ENCODE measurements at places on chromosomes 3 and 15.
A peak's percentile ranks its signal among the peaks of the same experiment; 100 is the strongest.

DNA sequence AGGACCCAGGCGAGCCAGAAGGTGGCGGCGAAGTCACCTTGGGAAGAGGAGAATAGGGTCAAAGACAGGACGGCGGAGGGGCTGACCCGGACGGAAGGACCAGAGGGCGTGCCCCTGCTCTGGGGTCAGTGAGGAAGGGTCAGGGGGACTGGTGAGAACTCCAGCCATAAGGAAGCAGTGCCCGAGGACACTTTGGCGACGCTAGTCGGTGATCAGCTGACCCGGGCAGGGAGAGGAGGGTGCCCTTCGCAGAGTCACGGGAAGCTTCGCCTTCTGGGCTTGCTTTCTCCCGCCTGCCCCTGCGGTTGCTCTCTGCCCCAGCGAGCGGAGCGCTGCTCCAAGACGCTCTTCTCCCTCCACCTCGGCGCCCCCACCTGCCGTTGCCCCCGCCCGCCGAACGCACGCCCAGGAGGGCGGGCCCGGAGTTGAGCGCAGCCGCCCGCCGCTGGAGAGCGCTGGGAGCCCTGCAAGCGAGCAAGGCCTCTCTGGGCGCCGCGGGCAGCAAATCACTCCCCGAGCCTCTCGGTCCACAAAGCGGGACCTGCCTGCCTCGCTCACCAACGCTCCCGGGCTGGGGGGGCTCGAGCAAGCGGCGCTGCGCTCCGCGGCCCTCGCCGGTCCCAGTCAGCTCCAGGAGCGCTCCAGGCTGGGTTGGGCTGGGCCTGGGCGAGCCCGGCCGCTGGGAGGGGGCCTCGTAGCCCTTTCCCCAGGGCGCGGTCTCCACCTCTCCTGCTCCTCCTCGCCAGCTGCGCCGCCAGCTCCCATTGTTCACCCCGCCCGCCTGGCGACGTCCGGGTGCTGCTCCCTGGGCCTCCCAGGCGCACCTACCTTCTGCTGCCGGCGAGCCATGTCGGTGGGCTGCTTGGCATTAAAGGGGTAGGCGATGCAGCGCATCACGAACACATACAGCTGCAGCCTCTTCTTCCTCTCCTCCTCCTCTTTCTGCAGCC lies 1.2 kb downstream of the CADPS start:
- peak; percentile 22 for DNase-seq

- DNase-seq = no peak
Measured at GRCh38 chr15:70308011-70308734, 210.5 kb upstream of the TLE3 start.

GRCh38 chr3:64496786-64497490 lies 190.9 kb downstream of the ADAMTS9 start:
- no peak for DNase-seq

DNA sequence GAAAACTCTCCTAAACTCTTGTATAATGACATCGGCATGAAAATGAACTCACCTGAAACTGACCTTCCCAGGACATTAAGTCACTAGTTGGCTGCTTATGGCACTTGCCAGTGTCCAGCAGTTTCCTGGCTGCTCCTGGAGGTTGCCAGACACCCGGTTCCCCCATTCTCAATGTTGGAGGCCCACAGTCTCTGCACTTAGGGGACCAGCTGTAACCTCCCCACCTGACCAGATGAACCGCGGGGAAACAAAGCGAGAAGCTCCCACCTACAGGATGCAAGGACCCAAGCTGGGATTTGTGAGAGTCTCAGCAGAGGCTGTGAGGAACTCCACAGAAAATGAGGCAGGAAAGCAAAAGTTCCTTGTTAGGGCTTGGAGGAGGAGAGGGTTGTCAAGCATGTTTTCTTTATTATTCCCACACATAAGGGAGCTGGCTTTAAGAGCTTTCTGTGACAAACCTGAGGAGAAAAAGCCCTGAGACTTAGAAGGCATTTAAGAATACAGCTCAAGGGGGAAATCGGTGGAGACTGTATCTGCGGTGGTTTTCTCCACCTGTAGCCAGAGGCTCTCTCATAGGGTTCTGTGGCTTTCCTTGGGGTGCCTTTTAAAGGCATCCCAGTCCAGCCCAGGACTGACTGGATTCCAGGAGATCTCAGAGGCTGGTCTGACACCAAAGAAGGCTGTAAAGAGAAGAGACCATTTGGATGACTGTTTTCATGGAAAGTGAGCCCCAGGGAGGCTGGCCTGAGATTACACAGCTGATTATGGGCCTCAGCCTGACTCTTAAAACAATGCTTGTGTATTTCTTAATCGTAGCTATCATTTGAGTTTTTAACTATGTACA lies 4.6 kb downstream of the TPM1 start:
- no peak for DNase-seq

DNA sequence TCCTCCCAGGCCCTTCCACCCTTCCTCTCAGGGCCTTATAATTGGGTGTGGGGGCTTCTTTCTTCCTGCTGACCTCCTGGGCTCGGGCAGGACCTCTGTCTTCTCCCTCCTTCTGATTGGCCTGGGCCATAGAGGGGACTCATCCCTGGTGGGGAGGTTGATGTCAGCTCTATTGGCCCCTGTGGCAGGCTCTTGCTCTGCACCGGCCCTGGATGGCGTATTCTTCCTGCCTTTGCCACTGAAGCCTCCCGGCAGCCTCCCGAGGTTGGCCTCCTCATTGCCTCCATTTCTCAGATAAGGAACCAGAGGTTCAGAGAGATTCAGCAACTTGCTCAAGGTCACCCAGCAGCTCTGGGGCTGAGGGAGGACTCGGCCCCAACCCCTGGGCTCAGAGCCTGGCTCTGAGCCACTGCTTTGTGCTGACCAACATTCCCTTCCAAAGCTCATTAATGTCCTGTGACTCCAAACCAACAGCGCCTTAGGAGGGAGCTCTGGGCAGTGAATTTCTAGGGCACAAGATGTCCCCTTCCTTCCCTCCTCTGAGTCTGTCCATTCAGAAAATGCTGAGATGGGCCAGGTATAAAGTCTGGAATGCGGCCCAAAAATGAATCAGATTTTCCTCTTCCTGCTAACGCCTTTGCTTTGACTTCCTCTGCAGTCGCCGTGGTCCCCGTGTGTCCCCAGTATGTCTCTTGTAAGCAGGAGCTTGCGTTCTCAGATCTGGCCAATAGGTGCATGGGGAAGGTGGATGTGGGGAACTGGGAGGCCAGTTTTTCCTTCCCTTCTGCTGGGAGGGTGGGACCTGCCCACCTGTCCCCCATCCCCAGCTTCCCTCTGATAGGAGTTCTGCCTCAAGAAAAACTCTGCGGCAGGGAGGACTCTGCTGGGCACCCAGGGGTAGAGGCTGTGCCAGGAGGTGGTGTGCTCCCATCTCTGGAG lies 74.2 kb downstream of the HMCES start:
- DNase-seq = no peak

- no peak for DNase-seq
Measured at GRCh38 chr3:195059006-195059350, 212.0 kb downstream of the XXYLT1 start.

GRCh38 chr15:77395013-77395774 lies 24.7 kb downstream of the PEAK1 start:
- DNase-seq = no peak

DNA sequence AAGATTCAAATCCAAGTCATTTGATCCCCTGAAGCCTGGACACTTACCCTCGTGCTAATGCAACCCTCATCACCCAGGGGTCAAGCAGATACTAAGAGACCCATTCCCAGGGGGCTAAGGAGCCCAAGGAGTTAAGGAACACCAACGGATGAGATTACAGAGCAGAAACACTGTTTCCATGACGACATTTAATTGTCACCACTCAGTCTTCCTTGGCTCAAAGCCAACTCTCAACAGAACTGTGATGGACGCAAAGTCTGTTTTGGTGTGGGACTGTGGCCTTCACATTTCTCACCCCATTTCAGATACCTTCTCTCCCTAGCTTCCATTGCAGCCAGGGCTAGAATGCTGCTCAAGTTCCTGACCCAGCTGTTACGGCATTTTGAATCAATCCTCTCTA lies 383.5 kb upstream of the WNT5A start:
- DNase-seq = no peak

- no peak for DNase-seq
Measured at GRCh38 chr3:194212161-194212844, 76.4 kb downstream of the HES1 start.

DNA sequence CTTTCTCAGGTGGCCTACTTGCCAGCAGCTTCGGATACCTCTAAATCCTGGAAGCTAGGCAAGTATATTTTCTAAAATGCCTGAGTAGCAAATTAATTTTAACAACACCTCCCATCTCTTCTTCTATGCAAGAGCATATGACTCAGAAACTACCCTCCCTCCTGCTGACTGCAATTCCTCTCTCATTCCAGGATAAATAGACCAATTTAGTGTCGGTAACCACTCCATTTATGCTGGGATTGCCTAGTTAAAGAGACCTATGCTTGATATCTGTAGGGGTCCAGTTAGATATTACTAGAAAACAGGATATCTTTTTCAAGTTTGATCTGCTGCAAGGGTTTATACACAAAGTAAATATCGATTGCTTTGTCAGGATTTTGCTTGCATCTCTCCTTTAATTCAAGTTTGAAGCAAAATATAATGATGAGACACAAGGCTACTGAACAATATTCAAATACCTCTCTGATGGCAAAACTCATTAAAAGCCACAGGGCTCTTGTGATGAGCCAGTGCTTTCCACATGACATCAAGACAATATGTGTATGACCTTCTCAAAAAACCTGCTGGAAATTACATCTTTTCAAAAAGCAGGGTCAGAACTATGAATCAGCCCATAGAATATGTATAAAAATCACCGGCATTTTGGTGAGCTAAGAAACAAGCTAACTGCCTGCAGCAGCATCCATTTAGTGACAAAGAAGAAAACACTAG lies 491.6 kb upstream of the NECTIN3 start:
- DNase-seq = no peak

DNA sequence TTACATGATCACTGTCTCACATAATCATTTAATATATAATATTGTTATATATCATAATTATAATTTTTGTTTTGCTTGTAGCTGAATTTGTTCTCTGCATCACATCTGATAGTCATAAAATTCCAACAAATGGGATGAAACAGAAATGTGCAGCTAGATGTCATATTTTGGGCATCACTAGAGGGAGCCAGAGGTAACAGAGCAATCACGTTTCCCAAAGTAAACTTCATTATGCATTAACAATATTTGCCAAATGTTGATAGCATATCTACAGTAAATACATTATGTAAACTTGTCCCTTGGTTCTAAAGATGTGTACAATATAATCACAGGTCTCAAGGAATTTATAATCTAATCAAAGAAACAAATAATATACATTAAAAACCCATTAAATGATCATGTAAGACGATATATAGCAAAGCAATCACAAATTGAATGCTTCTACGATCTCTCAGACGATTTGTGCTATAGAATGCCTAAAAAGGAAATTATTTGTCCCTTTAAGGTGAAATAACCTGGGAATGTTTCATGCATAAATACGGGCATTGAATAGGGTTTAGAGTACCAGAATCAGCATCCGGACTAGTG lies 234.2 kb upstream of the MCTP2 start:
- no peak for DNase-seq

DNA sequence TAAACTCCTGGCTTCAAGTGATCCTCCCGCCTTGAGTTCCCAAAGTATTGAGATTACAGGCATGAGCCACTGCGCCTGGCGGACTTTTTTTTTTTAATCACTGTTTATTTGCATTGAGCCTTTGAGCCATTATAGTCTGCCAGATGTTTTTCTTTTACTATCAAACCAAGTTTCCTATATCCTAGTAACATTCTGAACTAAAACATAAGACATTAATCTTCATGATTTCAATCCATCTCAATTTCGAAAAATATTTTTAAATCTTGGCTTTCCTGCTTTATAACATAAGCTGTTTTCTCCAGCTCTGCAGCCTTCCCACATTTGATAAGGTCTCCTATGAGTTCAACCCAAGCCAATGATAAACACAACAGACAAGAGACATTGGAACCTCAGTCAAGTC lies 75.4 kb downstream of the UMPS start:
- no peak for DNase-seq

DNA sequence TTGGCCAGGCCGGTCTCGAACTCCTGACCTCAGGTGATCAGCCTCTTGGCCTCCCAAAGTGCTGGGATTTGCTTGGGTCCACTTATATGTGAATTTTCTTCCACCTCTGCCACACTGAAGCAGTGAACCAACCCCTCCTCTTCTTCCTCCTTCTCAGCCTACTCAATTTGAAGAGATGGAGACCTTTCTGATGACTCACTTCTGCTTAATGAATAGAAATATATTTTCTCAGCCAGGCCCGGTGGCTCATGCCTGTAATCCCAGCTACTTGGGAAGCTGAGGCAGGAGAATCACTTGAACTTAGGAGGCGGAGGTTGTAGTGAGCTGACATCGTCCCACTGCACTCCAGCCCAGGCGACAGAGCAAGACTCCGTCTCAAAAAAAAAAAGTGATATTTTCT lies 46.8 kb upstream of the GATM start:
- no peak for DNase-seq

DNA sequence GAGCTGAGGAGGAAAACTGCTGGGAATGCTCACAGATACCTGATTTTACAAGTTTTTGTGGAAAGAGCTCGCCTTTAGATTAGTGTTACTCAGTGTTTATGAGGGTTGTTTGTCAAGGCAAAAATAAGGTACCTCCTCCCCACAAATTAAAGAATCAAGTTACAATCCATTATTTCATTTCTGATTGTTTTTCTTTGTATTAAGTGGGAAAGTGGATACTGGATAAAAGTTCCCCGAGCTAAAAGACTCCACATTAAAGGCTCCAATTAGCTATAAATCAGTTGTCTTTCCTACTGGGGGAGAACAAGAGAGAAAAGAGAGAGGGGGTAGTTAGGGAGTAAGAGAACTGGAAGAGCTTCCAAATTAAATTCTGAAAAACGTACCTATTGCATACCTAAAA lies 1.9 kb downstream of the ALDH1A2 start:
- no peak for DNase-seq

GRCh38 chr3:31219131-31219843 lies 313.4 kb upstream of the STT3B start:
- no peak for DNase-seq

GRCh38 chr3:61802772-61803171 lies 241.4 kb downstream of the PTPRG start:
- DNase-seq = no peak

DNA sequence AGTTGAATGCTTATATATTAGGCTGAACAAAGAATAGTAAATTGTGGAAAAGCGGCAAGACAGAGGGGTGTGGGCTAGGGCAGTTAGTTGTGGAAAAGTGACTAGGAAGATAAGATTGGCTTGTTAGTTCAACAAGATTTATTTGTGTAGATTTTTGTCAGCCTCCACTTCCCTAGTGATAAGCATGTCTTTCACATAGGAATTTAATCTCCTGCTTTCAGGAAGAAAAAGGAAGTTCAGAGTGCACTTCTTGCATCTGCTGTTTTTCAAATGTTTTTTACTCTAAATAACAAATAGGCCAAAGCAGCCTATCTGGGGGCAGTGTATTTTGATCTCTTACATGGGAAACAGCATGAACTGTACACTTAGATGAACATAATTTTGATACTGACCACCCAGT lies 919.9 kb downstream of the NAALADL2 start:
- no peak for DNase-seq

DNA sequence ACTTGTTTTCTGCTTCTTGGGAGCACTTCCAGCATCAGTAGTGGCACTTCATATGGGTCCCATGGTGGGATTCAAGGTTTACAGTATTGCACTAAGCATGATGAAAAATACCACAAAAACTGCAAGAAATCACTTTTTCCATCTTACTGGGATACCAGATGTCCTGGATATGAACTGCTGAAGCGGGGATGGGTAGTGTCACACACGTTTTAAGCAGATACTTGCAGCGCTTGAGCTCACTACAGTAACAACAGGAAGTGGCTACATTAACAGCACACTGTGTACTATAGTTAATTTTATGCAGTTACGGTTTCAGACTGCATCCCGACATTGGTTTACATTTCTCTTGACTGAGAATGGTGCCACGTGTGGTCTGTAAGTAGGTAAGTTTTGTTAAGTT lies 3.5 kb upstream of the ISG20 start:
- DNase-seq = no peak

- no peak for DNase-seq
Measured at GRCh38 chr3:154904328-154904727, 175.8 kb upstream of the MME start.

Measured in NCI-H187 treated with DMSO at 0.1 percent for 48 hours (cell line).